ENCODE measurements at places on chromosomes 12 and 14.
A peak's percentile ranks its signal among the peaks of the same experiment; 100 is the strongest.

DNA sequence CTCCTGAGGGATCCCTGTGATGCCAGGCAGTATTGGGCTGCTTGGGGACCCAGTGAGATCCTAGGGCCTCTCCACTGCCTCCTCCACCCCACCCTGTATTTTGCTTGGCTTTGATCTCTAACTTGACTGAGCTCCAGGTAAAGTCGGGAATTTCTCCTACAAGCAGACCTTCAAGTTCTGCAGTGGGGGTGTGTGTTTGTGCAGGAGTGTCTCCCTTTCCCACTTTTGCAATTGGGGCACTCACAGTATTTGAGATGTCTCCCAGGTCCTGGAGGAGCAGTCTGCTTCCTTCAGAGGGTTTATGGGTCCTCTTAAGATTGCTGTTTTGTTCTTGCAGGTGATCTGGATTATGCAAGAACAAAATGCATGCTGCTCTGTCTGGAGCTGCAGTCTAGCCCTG lies 68.9 kb downstream of the ALG10B start:
- DNase-seq: no peak

GRCh38 chr14:77124345-77125280 lies 17.0 kb downstream of the ZDHHC22 start:
- DNase-seq: peak; percentile 84

DNA sequence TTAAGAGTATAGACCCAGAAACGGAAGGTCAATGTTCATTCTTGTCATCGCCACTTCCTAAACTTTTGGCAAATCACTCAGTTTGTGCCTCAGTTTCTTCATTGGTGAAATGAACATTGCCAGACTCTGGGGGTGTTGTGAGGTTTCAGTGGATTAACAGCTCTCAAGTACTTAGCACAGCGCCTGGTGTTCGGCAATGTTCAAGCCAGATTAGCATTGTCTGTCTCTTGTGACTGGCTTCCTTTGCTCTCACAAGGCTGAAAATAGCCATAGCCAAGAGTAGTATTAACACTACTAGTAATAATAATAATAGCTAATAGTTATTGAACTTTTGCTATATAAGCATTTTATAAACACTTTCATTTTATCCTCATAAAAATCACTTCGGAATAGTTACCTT lies 71.9 kb downstream of the C12orf75 start:
- DNase-seq: no peak

GRCh38 chr12:45762185-45763110 lies 32.9 kb downstream of the ARID2 start:
- DNase-seq: peak; percentile 35

DNA sequence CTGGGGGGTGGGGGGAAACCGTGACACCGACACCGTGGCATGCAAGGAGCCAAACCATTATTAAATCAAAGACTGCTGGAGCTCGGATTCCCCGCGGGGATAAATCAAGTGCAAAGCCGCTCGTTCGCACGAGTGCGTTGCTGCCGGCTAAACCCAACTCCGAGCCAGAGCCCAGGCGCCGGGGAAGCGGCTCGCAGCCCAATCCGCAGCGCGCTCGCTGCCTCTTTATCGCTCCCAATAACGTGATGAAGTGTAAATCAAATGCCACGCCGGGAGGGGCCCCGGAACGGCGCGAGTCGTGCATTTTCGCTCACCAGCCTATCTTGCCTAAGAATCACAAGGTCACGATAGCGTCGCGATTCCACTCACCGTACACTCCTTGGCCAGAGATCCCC lies 1.3 kb downstream of the MDGA2 start:
- DNase-seq: no peak

DNA sequence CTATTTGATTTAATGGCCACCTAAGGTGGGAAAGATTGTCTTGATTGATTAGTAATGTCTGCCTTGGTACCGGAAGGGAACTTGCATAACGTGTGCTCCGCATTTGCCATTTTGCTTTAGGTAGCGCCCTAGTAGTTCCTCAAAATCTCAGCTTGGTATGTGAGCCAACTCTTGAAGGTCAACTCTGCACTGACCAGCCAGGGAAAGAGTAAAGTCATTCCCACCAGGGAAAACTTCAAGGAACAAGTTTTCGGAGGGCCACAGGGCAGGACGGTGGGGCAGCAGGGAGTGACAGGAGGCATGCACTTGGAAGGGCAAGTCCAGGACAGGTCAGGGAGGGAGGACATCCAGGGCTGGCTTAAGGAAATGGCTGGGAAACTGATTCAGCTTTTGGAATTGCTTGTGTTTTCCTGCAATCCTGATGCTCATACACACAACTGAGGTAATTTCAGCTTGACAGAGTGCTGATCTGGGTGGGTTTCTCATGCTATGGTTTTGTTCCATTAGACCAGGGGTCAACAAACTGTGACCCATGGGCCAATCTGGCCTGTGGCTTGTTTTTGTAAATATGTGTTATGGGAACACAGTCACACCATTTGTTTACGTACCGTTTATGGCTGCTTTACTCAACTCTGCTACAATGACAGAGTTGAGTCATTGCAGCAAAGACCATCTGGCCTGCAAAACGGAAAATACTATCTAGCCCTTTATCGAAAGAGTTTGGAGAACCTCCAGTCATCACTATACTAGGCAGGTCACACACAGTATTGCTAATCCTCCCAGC lies 184.5 kb downstream of the RBM19 start:
- DNase-seq: no peak

- no peak for DNase-seq
These were observed 18.4 kb downstream of the ZFC3H1 start for GRCh38 chr12:71645268-71645667.

GRCh38 chr14:102280376-102280962 lies 24.5 kb downstream of the MOK start:
- no peak for DNase-seq

- no peak for DNase-seq
These were observed 33.1 kb downstream of the PHLDA1 start for GRCh38 chr12:75998292-75999063.

DNA sequence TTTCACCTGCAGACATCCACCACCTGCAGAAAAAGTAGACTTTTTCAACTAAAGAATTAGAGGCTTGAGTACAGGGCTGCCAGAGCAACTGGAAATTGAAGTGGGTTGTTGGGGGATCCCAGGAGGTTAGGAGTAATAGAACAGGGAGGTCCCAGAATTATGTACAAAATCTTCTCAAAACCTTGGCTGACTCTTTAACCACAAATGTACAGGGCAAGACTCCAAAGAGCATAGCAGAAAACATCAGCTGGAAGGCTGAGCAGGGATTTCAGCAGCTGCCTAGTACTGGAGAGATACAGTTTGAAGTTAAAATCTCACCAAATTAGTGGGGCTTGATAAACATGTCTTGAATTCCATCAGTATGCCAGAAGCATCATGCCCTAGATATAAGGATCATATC lies 191.6 kb downstream of the CRADD start:
- DNase-seq: no peak

DNA sequence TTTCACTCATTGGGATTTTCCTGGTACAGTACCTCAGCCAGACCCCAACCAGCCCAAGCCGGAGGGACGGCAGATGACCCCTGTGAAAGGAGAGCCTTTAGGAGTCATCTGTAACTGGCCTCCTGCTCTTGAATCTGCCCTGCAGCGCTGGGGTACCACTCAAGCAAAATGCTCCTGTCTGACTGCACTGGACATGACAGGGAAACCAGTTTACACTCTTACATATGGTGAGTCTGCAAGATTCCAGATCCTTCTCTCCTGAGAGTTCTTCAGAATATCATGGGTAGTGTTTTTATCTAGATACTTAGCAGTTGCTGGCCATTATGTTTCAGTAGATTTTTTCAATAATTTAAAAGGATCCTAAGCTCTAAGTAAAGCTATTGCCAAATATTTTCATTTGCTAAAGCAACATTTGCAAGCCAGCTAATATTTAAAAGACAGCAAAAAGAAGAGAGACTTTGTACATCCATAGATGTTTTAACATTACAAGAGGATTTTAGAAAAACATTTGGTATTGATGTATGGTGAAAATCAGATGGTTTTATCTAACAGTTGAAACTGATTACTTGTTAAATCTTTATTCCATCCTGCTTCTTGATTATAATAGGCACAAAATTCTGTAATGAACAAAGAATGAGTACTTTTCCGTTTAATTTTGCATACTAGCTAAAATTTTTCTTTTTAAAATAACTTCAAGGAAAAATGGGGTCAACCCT lies 85.1 kb upstream of the ATF1 start:
- DNase-seq: no peak

- DNase-seq: no peak
These were observed 33.9 kb downstream of the BHLHE41 start for GRCh38 chr12:26090836-26091510.

DNA sequence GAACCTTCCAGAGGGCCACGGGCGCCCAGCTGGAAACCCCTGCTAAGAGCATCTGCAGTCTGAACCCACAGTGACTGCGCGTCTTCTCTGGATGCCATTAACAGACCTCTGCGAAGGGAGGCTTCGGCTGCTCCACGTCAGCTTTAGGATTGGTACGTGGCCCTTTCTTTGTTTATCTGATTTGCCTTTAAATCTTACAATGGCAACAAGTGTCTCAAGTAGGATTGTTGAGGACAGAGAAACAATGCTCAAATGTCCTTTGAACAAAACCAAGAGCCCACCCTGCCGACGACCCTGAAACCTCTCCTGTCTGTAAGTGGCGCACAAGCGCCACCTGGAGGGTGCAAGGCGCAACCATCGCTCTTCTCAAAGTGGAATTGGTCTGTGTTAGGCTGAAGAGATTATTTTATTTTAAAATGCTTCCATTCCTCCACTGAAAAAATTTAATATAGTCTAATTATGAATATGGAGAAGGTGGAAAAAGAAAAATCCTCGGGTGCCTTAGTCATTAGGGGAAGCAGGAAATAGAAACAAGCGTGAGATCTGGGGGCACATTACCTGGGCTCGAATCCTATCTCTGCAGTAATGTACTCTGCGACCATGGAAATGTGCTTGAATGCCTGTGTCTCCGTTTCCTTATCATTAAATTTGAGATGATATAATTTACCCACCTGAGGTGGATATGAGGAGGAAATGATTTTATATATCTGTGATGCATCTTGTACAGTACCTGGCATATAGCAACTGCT lies 82.6 kb upstream of the PTPRB start:
- DNase-seq: peak; percentile 47

DNA sequence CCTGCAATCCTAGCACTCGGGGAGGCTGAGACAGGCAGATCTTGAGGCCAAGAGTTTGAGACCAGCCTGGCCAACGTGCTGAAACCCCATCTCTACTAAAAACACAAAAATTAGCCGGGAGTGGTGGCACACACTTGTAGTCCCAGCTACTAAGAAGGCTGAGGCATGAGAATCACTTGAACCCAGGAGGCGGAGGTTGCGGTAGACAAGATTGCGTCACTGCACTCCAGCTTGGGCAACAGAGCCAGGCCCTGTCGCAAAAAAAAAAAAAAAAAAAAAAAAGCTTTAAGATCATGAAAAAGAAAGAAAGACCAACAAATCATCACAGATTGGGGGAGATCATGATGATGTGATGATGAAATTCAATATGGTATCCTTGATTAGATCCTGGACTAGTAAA lies 30.6 kb downstream of the WDR89 start:
- no peak for DNase-seq

GRCh38 chr12:116091579-116091978 lies 185.9 kb downstream of the MED13L start:
- DNase-seq: no peak

- no peak for DNase-seq
These were observed 5.0 kb downstream of the DAD1 start for GRCh38 chr14:22583994-22584393.

DNA sequence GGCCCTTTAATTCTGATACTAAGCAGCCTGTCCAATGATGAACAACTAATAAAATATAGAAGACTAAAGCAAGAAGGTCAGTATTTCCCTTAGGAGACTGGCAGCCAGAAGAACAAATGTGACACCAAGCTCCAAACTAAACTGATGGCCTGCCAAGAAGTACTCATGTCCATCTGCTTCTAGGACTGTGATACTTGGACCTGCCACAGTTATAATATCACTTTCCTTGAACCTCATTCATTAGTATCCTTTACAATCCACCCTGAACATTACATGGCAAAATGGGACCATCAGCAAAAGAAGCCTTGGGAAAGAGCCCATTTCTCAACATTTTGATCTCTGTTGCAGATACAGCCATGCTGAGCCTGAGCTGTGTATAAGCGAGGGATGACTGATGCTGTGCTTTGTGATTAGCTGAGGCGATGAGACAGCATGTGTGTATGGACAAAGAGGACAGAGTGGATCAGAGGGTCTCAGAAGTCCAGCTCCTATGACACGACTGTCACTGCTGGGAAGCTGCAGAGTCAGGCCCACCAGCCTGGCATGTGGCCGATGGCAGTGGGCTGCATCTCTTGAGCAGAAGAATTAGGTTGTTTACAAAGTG lies 73.9 kb downstream of the TGFB3 start:
- no peak for DNase-seq

Data from spinal cord (tissue), 10 donors.